ENCODE measurements at places on chromosomes 13 and 19.

DNA sequence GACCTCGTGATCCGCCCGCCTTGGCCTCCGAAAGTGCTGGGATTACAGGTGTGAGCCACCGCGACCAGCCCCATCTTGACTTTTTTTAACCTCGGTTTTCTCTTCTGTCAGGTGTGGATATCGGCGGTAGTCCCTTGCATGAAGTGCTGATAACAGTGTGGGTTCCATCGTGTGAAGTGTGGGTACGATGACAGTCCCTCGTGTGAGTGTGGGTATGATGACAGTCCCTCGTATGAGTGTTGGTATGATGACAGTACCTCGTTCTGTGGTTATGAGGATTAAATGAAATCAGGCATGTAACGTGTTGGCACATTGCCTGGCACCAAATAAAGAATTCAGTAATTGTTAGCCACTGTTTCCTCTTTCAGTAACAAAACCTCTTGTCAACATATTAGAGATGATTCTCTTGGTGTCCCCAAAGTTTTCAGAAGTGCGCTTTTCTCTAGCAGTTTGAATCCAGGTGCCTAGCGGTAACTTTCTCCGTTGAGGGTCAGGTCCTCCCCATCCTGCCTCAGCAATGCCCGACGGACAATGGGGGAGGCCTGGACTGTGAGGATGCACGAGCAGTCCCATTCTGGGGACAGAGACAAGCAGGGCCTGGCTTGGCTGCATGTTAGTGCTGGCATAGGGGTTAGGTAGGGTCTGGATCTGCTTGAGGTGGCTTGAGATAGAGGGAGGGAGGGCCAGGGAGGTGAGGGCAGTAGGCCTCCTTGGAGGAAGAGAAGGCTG lies 15.3 kb downstream of the GATAD2A start:
- peak; percentile 95 for DNase-seq

GRCh38 chr13:113001241-113002140 lies 32.5 kb downstream of the MCF2L start:
- peak; percentile 31 for DNase-seq

DNA sequence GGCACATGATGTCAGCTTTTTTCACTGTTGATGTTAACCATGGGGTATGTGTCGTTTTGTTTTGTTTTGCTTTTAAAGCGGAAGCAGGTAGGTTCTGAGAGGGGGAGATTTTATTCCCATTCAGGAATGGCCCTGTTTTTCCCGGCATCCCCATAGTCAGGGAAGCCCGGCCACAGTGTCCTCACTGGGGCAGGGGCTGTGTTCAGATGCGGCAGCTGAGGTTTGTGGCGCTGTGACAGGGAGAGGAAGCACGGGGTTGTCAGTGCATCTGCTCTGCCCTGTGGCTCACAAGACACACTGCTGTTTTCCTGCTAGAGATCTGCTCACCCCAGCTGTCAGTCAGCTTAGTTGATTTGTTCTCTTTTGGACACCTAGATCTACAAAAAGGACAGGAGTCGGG lies 27.6 kb downstream of the ANKRD27 start:
- DNase-seq, result no peak

DNA sequence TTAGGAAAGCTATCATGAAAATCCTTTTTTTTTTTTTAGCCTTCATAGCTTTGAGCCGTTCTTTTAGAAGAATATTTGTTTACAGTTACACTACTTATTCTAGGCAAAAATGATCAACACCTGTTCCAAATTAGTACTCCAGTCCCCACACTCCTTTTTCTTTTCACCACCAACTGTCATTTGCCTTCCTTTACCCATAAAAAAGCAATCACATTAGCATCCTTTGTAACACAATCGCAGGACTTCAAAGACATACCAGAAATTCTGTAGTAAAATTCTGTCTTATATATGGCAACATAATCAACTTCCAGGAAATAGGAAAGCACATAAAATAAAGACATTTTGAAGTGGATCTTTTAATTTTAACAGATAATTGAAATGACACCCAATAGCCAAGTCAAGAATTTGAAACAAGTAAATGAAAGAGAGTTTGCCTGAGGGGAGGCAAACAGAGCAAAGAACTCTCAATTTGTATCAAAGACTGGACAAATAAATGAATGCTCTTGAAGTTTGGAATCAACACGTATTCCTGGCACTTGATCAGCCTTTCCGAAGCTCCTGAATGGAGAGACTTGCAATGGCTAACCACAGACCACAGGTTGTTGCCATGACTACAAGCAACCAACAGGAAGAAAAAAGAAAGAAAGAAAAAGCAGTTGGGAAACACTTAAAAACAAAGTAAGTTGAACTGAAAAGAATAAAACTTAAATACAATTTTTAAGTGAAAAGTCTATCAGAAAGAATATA lies 206.8 kb downstream of the PCDH9 start:
- DNase-seq, result no peak

- DNase-seq, result no peak
Observed at GRCh38 chr19:8831832-8832131, 322 bp downstream of the ZNF558 start.

GRCh38 chr13:48403913-48404312 lies 9.0 kb downstream of the LPAR6 start:
- DNase-seq, result no peak

DNA sequence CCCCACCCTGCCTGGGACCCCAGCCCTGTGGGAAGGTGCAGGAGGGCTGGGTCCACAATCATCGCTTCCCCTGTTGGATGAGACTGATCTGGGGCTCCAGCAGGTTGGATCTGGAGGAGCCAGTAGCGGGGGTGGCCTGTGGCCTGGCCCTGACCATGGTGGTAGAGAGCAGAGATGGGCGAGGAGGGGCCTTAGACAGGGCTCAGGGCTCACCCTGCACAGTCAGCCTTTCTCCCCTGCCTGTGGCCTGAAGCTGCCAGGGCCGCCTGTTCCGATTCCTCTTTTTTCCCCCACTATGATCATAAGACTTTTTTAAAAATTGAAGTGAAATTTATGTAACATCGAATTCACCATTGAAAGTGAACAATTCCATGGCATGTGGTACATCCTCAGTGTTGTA lies 18.2 kb downstream of the SIN3B start:
- peak; percentile 79 for DNase-seq

DNA sequence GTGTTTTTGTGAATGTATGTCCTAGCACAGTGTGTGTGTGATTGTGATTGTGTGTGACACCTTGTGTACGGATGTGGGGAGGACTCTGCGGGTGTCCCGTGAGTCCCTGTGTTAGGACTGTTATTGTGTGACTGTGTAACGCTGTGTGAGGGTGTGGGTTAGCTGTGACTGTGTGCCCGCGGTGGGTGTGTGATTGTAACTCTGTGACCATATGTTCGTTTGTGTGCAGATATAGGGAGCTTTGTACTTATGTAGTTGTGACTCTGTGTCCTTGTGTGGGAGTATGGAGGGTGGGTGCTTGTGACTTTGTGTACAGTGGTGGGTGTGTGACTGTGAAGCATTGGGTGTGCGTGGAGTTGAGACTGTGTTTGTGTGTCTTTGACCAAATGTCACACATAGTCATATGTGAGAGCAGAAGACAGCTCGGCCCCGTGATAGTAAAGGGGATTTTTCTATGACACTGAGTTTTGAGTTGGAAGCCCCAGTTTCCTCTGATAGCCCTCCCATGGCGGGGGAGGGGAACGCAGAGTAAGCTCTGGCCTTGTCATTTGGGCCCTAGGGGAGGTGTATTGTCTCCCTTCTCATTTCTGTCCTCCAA lies 949 bp upstream of the ZNF260 start:
- DNase-seq, result no peak

DNA sequence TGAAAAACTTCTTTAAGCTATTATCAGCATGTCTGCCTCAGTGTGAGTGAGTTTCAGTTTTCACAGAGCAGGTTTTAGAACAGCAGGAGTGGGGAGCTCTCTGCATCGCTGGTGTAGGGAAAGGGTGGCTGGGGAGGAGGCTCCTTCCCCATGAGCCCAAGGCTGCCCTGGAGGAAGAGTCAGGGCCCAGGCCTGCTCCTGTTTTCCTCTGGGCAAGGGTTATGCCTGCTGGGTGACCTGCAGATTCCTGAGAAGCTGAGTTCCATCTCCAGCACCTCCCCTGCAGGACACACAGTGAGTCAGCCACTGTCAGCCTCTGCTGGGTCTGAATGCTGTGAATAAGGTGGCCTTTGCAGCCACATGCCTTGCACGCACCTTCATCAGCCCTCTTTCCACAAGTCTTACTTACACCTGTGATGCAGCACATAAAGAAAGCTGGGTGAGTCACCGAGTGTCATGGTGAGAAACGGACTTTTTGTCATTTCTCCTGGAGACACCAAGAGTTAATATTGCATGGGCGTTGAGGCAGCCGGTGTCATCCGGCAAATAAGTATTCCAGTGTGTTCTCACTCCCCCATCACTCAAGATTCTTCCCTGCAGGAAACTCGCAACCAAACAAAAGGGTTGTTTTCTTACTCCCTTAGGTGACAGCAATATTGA lies 186.4 kb upstream of the KL start:
- no peak for DNase-seq

- DNase-seq, result no peak
Observed at GRCh38 chr19:6760606-6761005, 6.6 kb downstream of the SH2D3A start.

GRCh38 chr19:28242317-28242927 lies 970.5 kb downstream of the UQCRFS1 start:
- DNase-seq, result peak; percentile 53

GRCh38 chr19:13038306-13039210 lies 43.3 kb downstream of the NFIX start:
- DNase-seq, result no peak

GRCh38 chr19:46691104-46691503 lies 25.8 kb downstream of the PRKD2 start:
- DNase-seq, result no peak

DNA sequence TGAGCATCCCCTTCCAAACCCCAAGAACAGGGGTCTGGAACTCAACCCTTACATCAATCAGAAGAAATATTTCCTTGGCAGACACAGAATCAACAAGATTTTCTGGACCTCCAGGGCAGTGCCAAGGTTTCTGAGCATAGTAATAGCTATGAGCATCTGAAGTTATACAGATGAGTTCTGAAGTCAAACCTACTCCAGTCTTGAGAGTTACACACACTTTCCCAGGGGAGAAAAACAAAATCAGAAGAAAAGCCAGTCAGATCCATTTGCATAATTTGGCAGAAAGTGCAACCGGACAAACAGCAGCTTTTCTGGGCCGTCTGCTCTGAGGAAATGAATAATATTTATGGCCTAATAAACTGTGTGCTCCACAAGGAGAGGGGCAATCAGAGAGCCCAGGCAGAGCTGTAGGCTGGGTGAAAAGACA lies 93.1 kb downstream of the KL start:
- DNase-seq, result no peak

- DNase-seq, result no peak
Observed at GRCh38 chr19:6423499-6424194, 964 bp downstream of the KHSRP start.

- DNase-seq, result no peak
Observed at GRCh38 chr13:99339736-99340397, 32.7 kb upstream of the GPR183 start.

DNA sequence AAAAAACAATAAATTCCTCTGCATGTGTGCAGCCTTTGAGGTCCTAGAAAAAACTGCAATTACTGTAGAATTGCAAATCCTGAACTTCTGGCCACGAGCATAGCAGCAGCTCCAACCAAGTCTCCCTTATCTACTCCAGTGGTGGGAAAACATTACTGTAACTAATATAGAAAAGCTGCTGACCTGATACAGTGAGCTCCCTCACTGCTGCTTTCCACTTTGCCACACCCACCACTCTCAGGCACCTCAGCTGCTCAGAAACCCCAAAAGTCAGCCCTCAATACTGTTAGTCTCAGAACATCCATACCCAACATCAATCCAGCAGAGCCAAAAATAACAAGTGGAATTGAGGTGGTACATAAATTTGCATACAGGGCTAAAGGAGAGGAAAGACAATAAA lies 192.5 kb downstream of the POU4F1 start:
- no peak for DNase-seq

- no peak for DNase-seq
Observed at GRCh38 chr19:5590865-5591154, 23.1 kb upstream of the TINCR start.

GRCh38 chr13:85544756-85545155 lies 254.5 kb downstream of the SLITRK6 start:
- DNase-seq, result no peak

- no peak for DNase-seq
Observed at GRCh38 chr13:20461860-20462532, 63.7 kb downstream of the CRYL1 start.

- DNase-seq, result peak; percentile 91
Observed at GRCh38 chr13:32316501-32316900, 1.2 kb downstream of the BRCA2 start.

- no peak for DNase-seq
Observed at GRCh38 chr13:43299374-43299773, 276.0 kb downstream of the DNAJC15 start.

DNA sequence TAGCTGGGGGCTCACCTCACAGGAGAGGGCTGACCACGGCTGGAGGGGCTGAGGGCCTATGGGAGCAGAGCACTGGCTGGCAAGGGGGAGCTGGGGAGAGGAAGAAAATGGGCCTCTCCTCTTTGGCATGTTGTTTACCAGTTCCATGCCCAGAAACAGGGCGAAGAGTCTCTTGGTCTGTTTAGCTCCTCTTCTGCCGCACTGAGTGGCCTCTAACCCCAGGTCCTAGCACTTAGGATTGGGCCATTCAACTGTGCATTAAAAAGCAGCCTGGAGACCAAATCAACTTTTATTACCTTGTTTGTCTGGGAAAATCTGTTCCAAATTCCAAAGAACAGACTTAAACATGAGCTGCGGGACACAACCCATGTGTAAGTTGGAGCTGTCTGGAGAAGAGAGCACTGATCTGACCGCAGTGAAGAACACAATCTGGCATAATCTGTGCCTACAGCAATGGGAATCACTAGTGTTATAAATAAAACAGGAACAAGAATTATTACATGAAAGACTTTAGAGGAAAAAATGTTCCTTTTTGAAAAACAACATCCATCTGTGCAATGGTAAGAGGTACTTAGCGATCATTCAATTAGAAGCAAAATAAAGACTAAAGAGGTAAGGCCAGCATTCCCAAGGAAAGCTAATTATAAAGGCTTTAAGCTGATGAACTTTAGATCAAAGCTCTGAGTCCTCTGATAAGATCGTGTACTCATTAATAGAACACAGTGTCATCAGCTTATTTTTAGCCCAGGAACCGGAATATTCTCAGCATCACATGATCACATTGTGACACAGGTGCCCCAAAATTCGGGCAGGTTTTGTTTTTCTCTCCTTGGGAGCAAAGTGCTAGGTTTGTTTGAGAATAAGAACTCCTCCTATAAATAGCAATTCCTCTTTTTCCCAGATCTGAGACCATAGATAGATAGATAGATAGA lies 243.2 kb downstream of the COL4A1 start:
- no peak for DNase-seq

GRCh38 chr19:38538793-38539528 lies 78.8 kb downstream of the MAP4K1 start:
- no peak for DNase-seq

DNA sequence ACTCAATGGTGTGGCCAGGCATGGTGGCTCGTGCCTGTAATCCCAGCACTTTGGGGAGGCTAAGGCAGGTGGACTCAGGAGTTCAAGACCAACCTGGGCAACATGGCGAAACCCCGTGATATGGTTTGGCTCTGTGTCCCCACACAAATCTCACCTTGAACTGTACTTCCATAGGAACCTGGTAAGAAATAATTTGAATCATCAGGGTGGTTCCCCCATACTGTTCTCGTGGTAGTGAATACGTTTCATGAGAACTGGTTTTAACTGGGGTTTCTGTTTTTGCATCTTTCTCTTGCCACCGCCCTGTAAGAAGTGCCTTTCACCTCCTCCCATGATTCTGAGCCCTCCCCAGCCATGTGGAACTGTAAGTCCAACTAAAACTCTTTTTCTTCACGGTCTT lies 49.6 kb downstream of the USP12 start:
- no peak for DNase-seq
